ENCODE measurements at places on chromosomes 4 and X.

DNA sequence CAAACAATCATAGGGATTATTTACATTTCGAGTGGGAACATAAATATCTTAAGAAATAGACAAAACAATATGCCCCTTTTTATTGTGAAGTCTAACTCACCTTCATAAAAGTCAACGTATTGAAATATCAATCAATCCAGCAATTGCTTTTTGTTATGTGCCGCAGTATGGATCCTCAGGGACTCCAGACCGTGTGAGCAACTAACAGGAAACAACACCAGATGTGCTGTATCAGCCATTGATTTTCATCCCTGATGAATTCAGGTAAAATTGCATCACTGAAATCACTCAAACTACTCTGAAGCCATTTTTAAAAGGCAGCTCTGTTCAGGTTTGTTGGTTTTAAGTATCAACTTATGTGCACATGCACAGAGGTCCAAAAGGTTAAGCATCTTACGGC lies 197.3 kb upstream of the FAT1 start:
- DNase-seq = no peak

GRCh38 chr4:35771571-35771970 lies 472.7 kb downstream of the ARAP2 start:
- no peak for DNase-seq

- no peak for DNase-seq
Measured at GRCh38 chr4:184344899-184345572, 127.4 kb upstream of the ENPP6 start.

DNA sequence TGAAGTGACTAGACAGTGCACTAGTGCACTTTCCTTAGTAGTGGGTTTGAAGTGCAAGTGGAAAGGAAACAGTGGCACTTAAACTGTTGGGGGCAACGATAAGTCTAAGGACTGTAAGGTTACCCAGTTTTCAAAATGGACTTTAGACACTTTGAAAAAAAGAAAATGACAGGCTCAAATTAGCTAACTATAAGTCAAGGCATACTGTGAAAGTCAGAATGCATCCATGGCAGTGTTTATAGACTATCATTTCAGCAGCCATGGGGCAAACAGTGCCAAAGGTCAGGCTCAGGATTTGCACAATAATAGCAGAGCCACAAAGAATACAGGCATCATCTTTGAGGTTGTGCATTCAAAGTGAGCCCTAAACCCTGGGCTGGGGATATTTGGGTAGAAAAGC lies 104.4 kb downstream of the CXCL13 start:
- no peak for DNase-seq
